Hepatocyte (in vitro differentiated cells): ENCODE measurements at places on chromosomes 5 and 9. TPM values are rescaled to one million over a fixed set of nuclear protein-coding genes. Genes with fewer than 3 reads are reported as not detected.

The WNK2 gene
- 6.2 and 8.9 TPM in 2 replicates for total RNA-seq

DNA sequence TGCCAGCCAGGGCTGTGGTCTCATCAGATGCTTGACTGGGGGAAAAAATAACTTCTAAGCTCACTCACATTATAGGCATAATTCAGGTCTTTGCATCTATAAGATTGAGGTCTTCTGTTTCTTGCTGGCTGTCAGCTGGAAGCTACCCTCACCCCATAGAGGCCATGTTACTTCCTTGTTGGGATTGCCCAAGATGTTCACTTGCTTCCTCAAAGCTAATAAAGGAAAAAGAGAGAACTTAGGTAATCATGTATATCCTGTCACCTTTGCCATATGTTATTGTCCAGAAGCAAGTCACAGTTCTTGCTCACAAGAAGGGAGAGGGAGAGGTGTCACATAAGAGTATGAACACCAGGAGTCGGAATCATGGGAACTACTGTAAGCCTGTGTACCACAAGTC lies 38.7 kb upstream of the ANKRD34B start:
- H3K4me1 ChIP-seq = no peaks in the 10 kb centered on the region
- H3K36me3 ChIP-seq = no peaks in the 10 kb centered on the region
- H3K4me3 ChIP-seq = no peak overlapping the region
- no peak overlapping the region for H3K27ac ChIP-seq

DNA sequence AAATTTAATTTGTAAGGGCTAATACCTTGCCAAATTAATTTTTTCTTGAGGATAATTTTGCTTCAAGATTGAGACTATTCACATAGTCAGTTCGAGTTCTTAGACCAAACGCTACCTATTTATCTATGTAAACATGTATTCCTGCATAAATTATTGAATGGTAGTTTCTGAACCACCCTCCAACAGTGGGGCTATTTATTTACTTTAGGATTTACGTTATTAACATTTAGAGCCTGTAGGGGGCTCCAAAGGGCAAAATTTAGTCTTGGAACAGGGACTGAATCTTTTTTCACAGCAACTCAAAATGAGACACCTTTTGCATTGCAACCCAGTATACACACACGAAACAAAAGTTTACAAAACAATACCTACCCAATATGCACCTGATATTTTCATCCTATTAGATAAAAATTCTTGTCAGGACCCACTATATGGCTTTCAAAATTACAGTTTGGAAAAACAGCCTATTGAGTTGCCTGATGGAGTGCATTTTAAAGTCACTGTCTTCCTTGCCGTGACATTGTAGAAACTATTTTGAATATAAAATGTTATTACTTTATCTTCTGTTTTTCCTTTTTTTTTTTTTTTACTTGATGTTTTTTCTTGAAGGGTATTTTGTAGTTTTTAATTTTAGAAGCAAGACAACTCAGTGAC lies 47.1 kb upstream of the POU4F3 start:
- H3K27ac ChIP-seq = no peak overlapping the region
- H3K27me3 ChIP-seq = no peaks in the 10 kb centered on the region
- no peaks in the 10 kb centered on the region for H3K36me3 ChIP-seq

The SLC24A2 gene
- total RNA-seq = 0.08 and 0.10 TPM in 2 replicates

The PRDM9 gene
- total RNA-seq = 0.56 TPM in 1 of 2 replicates, not detected in the other

The RAB3C gene
- total RNA-seq = 3.9 and 5.2 TPM in 2 replicates
